ENCODE measurements at places on chromosomes 3 and 15.

DNA sequence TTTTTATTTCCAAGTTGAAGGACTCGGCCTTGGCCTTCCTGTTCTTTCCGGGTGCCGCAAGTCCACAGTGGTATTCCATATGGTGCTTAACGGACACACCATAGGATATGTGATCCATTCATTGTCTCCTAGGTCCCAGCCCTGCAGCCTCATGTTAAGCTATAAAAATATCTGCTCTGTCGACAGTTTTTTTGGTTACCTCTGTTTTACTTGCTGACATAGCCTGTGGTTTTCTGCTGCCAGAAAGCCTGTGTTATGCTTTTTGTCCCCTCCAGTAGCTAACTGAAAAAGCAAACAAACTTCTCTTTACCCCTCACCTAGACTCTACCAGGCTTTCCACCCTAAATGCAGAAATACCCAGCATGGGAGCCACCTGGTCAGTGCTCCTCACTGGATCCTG, 5.3 kb downstream of the INAFM2 start:
- DNase-seq: no peak

- DNase-seq: no peak
These were observed 53.4 kb downstream of the DENND4A start for GRCh38 chr15:65738649-65739048.

GRCh38 chr15:99503411-99503810, 62.4 kb upstream of the MEF2A start:
- DNase-seq: no peak

DNA sequence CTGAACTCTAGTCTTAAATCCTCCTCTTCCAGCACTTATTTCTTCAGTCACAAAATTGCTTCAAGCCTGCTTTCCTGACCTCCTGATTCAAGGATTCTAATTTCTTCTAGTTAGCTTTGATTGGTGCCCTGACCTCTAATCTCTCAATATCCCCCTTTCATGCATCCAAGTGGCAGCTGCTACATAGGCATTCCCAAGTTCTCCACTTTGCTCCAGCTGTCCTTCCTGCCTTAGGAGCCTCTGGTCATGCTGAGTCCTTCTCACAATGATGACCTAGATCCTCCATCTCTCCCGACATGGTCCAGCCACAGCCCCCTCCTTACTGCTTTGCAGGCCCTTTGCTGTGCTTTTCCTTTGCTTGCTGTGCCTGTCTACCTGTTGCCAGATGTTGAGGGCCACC, 347.8 kb upstream of the C2CD4B start:
- DNase-seq: no peak

- DNase-seq: no peak
These were observed 5.9 kb downstream of the SCAMP5 start for GRCh38 chr15:75001310-75001709.

GRCh38 chr3:129224984-129225393, 24.4 kb upstream of the COPG1 start:
- DNase-seq: peak; percentile 59

DNA sequence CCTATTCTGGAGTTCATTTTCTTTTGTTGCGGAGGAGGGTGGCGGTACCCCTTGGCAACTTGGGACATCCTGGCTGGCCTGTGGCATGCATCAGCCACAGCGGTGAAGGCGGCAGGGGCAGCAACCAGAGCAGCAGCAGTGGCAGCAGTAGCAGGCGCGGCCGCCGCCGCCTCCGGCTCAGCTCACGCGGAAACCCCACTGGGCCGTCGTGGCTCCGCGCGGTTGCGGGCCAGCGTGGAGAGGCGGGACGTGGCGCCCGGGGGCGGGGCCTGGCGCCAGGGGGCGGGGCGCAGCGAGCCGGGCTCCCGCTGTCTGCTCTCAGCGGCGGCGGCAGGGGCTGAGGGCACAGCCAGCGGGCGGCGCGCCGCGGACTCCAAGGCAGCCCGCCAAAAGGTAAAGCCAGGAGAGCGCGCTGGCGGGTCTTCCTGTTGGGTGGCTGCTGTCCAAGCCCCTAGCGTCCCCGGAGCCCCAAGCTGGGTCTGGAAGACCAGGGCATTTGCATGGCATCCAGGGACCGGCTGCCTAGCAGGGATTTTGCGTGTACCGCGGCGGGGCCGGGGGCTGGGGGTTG, 334.4 kb upstream of the THRB start:
- no peak for DNase-seq

GRCh38 chr3:69282181-69282580, 103.7 kb downstream of the FRMD4B start:
- DNase-seq: no peak

- DNase-seq: no peak
These were observed 113.4 kb downstream of the ETFA start for GRCh38 chr15:76197703-76198455.

DNA sequence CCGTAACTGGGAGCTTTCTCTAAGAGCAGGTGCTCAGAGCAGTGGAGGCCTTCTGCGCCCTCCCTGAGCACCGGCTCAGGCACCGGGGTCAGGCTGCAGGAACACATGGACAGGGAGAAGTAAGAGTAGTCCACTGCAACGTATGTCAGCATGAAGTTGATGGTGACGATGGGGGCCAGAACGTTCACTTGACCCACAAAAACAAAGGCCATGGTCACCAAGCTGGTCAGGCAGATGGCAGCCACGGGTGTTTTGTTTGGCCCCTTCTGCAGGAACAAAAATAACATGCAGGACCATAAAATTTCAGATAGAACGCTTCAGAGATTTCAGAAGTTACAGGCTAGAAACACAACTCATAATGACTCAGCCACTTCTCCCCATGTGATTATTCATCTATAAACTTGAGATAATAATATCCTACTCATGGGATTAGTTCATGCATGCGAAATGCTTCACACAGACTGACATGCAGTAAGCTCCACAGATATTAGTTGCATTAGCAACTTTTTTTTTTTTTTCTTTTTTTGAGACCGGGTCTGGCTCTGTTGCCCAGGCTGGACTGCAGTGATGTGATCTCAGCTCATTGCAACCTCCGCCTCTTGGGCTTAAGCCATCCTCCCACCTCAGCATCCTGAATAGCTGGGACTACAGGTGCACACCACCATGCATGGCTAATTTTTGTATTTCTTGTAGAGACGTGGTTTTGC, 52.2 kb upstream of the HEG1 start:
- DNase-seq: no peak

DNA sequence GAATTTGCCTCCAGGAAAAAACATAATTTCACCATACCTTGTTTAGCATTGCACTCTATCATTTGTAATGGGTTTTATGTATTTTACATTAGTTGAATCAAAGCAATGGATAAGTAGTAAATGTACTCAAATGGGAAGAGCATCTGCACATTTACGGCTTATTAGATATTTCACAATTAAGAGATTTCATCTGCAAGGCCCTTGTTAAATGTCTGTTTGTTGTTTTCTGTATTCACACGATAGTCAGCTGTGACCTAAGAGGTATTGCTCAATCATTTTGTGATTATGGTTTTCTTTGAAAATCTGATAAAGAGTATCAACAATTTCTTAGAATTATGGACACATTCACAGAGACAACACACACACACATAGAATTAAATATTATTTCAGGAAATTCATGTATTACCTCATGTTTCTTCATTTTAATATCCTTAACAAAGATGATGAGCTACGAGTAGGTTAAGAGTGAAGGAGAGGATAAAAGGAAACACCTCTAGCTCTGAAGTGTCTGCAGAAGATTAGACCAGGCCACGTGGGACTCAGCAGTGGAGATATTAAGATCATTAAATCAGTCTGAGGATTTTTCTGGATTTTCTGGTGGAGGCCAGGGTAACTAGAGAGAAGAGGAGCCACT, 121.9 kb upstream of the POU1F1 start:
- DNase-seq: no peak

- no peak for DNase-seq
These were observed 165.4 kb upstream of the AGTR1 start for GRCh38 chr3:148532326-148532725.

DNA sequence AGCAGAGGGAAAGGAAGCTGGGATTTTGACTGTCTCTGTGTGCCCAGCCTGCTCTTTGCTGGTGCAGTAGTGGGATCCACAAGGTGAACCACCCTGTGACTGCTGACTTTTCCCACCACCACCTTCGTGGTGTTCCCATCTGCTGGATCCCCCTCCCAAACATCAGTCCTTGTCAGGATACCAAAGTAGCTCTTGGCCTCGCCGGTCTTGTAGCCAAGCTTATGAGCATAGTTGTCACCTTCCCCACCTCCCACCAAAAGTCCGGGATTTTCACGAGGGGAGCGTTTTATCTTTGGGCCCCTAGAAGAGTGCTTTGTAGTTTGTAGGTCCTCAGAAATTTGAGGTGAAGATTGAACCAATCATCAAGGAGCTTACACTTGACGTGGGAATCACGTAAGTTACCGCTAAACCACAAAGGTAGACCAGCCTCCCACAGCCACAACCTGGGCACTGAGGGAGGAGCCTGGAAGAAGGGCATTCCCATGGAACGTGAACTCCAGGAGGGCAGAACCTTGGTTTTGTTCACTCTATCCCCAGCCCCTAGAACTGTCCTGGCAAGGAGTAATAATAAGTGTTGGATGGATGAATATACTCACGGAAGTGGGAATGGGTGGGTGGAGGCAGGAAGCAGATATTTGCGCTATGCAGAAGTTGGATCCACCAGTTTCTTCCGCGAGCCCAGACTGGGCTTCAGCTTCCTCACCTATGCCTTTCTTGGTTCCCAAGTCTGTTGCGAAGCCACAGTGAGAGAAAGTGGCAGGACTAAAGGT, 814 bp upstream of the TEX264 start:
- no peak for DNase-seq

DNA sequence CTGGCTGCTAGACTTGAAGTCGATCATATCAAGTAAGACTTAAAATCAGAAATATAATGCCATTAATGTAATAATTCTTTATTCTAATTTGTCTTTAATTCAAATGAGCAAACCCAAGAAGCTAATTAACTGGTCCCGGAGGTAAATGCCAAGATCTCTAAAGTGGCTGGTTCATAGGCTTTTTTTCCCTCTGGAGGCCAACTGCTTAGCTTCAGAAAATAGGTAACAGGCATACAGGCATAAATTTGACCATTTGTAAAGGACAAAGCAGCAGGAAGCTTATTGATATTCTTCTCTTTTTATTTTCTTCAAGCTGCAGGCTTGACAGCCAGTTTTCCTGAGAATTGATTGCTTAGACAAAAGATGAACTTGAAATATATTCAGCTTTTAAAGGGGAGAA, 158.6 kb upstream of the RAP2B start:
- no peak for DNase-seq

GRCh38 chr15:57388464-57388863, 12.2 kb downstream of the CGNL1 start:
- DNase-seq: no peak

DNA sequence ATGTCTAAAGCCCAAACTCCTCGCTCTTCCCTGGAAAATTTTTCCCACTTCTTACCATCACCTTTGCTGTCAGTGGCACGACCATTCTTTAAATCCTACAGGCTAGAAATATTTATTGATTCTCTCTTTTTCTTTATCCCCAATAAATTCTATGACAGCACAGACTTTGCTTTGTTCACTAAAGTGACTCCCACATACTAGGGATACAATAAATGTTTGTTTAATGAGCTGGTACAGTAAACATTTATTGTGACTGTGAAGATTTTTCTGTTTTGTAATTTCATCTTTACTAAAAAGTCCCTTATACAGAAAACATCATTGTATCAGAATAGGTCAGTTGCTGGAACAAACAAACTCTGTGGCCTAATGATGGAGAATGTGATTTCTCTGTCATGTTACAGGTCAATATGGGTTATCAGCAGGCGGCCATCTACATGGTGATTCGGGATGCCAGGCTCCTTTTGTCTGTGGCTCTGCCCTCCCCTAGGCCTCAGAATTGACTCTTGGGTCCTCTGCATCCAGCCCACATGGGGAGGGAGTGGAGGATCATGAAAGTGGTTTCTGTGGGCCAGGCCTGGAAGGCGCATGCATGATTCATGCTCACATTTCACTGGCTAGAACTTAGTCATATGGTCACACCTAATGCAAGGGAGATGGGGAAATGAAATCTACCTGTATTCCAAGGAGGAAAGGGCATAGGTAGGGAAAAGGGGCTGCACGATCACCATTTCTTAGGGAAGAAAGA, 22.7 kb upstream of the KNG1 start:
- DNase-seq: no peak

DNA sequence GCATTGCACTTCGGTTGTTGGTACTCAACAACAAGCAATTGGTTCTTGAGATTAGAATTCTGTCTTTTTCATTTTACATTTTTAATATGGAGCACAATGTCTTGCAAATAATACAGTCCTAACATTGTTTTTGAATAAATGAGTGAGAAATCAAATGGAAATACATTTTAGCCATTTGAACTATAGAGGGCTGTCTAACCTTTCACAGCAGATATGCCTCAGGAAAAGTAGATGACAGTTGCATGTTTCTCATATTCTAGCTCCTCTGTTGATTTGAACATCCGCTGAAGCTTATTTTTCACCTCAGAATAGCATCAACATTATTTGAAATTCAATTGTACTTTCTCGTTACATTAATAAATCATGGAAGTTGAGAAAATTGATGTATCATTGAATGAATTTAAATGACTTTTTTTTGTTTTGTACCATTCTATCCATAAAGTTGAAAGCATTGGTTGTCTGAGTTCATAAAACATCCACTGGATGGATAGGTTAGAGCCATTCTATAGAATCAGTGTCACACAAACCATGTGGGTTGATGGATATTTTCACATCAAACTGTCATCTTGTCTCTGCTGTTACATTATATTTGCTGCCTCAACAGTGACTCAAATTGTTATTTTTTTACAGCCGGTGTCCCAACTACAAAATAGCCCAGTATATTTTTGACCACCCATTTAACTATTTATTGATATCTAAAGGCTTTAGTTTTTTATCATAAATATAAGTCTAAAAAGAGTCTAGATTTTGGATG, 928.3 kb downstream of the NSUN3 start:
- DNase-seq: no peak

- DNase-seq: no peak
These were observed 290.7 kb upstream of the BCHE start for GRCh38 chr3:166127969-166128368.

DNA sequence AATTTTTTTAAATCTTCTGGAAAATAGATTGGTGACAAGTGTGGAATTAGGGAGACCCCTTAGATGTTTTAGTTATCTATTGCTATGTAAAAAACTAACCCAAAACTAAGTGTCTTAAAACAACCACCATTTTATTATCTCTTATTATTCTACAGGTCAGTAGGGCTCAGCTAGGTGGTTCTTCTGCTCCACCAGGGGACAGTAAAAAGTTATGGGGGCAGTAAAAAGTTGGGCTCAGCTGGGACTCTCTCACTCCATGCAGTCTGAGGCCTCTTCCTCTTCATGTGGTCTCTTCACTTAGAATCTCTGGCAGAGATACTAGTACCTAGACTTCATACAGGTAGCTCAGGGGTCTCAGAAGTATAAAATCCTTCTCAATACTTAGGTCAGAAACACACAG, 18.0 kb upstream of the DIS3L start:
- DNase-seq: no peak

DNA sequence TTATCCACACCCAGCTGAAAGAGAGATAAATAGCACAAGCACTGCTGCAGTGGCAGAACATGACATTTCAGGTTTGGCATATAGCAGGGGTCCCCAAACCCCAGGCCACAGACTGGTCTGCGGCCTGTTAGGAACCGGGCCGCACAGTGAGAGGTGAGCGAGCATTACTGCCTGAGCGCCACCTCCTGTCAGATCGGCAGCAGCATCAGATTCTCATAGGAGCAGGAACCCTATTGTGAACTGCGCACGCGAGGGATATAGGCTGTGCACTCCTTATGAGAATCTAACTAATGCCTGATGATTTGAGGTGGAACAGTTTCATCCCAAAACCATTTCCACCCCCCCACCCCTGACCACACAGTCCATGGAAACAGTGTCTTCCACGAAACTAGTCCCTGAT, 54.6 kb downstream of the CCR4 start:
- DNase-seq: no peak

- no peak for DNase-seq
These were observed 246.1 kb upstream of the KCNH8 start for GRCh38 chr3:18902081-18902793.

All from GDM1 (cell line).